ENCODE measurements at places on chromosomes 2 and 18.

DNA sequence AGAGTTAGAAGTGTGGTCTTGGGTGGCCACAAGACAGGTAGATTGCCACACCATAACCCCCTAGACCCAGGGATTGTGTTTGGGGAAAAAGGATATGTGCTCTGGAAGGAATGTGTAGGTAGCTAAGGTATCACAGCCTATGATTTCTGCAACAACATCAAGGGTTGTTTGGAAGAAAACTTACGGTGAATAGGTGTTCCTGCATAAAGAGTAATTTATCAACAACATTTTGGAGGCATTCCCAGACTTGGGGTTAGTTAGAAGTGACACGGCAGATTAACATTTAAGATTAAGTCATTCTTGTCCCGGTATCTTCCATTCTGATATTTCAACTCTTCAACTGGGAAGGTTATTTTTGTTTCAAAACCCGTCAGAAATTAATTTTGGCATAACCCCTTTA lies 65.5 kb downstream of the SPP2 start:
- peak; percentile 32 for DNase-seq

GRCh38 chr2:15682354-15682753 lies 90.7 kb downstream of the DDX1 start:
- DNase-seq = no peak

DNA sequence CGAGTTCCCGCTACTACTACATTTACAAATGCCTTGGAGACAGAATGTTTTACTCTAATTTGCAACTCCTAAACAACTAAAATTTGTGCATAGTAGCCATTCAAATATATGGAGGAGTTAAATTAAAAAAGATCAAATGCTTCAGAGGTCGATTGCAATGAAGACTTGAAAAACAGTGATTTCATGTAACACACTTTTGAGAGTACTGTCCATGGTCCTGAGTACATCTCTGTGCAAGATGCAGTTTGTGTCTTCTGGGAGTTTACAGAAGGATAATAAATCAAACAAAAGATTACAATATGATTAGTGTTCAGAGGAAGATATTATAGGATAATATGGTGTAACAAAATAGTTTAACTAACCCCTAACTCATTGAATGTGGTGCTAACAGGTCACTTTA lies 894.7 kb downstream of the TMEM182 start:
- DNase-seq = no peak

DNA sequence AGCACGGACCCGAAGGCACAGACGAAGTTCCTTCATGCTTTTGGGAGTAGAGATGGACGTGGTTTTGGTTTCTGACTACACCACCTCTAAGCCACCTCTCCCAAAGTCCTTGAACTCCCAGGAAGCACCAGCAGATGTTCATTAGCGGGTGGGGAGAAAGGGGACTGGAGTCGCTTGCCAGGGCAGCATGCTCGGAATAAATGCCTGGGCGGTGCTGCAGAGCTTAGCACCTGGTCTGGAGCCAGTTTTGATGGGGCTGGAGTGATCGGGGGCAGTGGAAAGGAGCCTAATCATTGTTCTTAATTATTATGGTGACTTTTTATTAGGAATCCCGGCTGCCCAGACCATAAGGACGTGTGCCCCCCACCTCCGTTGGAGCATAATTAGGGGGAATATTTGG lies 220.8 kb downstream of the TFCP2L1 start:
- no peak for DNase-seq

DNA sequence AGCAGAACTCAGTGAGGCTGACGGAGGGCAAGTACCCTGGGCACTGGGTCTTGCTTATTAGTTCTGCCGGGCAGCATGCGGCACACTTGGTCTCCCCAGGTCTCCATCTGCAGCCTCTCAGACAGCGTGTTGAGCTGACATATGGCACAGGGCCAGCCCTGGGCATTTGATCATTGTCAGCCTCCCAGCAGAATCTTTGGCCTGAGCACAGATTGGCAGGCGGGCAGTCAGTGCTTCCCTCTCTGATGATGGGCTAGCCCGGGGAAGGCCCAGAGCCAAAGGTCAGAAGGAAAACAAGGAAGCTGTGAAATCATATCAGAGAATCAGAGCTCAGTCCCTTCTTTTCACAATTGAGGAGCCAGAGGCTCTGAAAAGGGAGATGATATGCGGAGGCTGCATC lies 150.1 kb upstream of the LRRTM1 start:
- no peak for DNase-seq

- DNase-seq = no peak
Observed at GRCh38 chr2:134468776-134469175, 214.9 kb downstream of the MGAT5 start.

DNA sequence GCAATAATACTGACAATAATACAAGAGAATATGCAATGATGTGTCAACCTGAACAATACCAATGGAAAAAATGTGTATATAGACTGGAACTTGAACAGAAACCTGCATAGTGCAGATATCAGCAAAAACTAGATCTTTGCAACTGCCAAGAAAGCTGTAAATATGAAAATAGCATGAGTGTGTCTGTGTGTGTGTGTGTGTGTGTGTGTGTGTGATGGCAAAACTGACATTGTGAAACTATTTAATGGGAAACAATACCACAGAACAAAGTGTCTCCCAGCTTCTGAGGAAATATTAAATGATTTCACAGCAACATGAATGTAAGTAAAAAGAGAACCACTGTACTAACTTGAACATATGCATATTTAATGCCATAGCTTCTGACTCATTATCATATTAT lies 558.2 kb upstream of the LINC00305 start:
- DNase-seq = no peak

GRCh38 chr2:176501617-176502016 lies 232.4 kb downstream of the MTX2 start:
- no peak for DNase-seq

All from kidney glomerular epithelial cell (primary cell).